Transverse colon (tissue), 4 donors: ENCODE measurements at places on chromosomes 7 and 10.
A peak's percentile ranks its signal among the peaks of the same experiment; 100 is the strongest.

DNA sequence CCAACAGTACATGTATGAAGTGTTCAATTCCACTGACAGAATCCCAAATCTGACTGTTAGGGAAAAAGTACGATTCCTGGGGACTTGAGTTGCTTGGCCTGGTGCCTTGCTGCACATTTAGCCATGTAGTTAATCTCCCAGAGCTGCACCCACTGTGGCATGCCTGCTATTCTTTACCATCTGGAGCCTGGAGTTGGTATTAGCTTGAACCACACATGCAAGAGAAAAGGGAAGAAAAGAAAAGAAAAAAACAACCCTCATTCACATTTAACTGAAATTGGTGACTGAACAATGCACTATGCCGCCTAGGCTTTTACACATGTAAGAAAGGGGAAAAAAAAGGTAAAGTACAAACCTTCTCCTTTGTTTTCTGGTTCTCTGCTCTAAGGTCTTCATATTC lies 26.1 kb downstream of the SHTN1 start:
- no peak overlapping the region for H3K27ac ChIP-seq
- H3K27me3 ChIP-seq: no peaks in the 10 kb centered on the region
- DNase-seq: no peak

DNA sequence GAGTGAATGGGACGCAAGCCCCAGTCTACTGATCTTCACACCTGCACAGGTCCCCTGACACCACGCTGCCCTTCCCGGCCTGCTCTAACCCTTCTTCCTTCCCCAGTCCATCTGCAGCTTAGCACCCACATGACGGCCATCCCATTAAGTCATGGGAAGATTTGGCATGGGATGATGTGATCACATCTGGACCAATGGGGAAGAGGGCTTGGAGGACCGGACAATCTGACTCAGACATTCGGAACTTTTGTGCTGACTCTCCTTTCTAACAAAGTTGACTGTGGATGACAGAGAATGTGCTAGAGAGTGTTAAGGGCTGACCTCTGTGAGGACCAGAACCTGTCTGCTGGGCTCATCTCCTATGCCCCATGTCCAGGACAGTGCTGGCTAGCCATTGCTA lies 15.6 kb downstream of the CXCL12 start:
- H3K4me3 ChIP-seq: no peak overlapping the region
- H3K4me1 ChIP-seq: no peaks in the 10 kb centered on the region
- no peaks in the 10 kb centered on the region for H3K36me3 ChIP-seq
- no peaks in the 10 kb centered on the region for H3K27me3 ChIP-seq
- no peak overlapping the region for H3K27ac ChIP-seq

DNA sequence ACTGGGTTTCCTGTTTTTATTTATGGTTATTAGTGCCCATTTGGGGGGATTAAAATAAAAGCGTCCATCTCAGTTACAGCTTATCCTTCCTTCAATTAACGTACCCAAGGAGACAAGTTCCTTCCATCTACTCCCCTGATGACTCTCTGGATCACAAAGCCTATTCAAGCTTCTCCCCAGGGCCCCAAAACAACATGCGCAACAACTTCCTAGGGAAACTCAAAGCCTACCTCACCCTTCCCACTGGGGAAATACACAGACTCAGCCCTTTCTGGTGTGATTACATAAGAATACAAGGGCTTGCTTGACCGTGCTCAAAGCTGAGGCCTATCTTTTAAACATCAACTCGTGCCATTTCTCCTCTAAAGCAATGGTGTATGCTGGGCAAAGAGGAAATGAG lies 112.4 kb downstream of the CDK6 start:
- H3K4me3 ChIP-seq: no peak overlapping the region
- no peak for DNase-seq
- no peaks in the 10 kb centered on the region for H3K27me3 ChIP-seq
- no peaks in the 10 kb centered on the region for H3K36me3 ChIP-seq
- H3K4me1 ChIP-seq: peaks cover 11% of the 10 kb centered on the region

DNA sequence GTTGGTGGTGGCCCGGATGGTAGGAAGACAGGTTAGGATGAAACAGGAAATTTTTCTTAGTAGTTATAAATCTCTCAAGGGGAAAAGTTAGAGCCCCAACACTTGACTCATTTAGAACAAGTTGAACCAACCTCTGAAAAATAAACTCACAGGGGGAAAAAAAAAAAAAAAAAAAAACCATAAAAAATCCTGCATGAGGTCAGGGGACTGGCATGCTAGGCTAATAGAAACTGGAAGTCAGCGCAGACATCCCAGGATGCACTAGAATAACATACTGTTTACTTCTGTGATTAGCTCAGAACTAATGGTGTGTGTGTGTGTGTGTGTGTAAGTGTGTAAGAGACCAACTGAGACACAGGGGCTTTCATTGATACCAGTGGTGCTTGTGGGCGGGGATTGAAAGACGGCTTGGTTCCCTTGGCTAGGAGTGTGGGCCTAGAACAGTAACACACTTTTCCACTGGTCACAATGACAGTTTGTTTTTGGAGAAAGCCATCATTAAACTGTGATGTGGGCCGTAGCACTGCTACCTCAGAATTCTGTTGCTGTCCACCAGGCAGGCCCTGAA lies 491.6 kb upstream of the GALNT17 start:
- no peaks in the 10 kb centered on the region for H3K27me3 ChIP-seq
- no peak for DNase-seq
- H3K4me3 ChIP-seq: no peak overlapping the region
- H3K27ac ChIP-seq: no peak overlapping the region
- no peaks in the 10 kb centered on the region for H3K4me1 ChIP-seq
- H3K36me3 ChIP-seq: no peaks in the 10 kb centered on the region

- no peaks in the 10 kb centered on the region for H3K27me3 ChIP-seq
- DNase-seq: no peak
- H3K4me3 ChIP-seq: no peak overlapping the region
These were observed 61.3 kb upstream of the BICC1 start for GRCh38 chr10:58451193-58451889.

- no peaks in the 10 kb centered on the region for H3K36me3 ChIP-seq
- H3K27ac ChIP-seq: no peak overlapping the region
- no peaks in the 10 kb centered on the region for H3K27me3 ChIP-seq
- DNase-seq: no peak
These were observed 280.2 kb downstream of the CCDC3 start for GRCh38 chr10:12721334-12721733.

- no peaks in the 10 kb centered on the region for H3K27me3 ChIP-seq
- no peak overlapping the region for H3K4me3 ChIP-seq
- no peaks in the 10 kb centered on the region for H3K36me3 ChIP-seq
- H3K27ac ChIP-seq: no peak overlapping the region
- DNase-seq: no peak
These were observed 50.0 kb downstream of the HGF start for GRCh38 chr7:81719865-81720264.

DNA sequence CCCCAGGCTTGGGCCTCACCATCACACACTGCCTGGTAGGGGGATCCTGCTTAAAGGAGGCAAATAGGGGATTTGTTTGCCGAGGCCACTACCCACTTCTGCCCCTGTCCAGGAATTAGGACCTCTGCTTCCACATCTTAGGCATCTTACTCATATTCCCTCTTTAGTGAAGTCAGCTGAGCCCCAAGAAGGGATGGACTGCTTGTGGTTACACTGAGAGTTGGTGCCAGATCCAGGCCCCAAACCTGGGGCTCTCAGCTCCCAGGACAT lies 1.6 kb upstream of the GPRIN2 start:
- H3K4me1 ChIP-seq: peaks cover 3% of the 10 kb centered on the region
- H3K36me3 ChIP-seq: no peaks in the 10 kb centered on the region
- H3K27me3 ChIP-seq: peaks cover 48% of the 10 kb centered on the region
- no peak overlapping the region for H3K27ac ChIP-seq
- DNase-seq: no peak

- H3K27me3 ChIP-seq: peaks cover 7% of the 10 kb centered on the region
- no peak overlapping the region for H3K27ac ChIP-seq
- H3K4me3 ChIP-seq: no peak overlapping the region
- no peaks in the 10 kb centered on the region for H3K4me1 ChIP-seq
These were observed 135.5 kb downstream of the SLIT1 start for GRCh38 chr10:97050205-97050745.

GRCh38 chr7:143375298-143376034 lies 5.7 kb upstream of the ZYX start:
- no peak overlapping the region for H3K4me3 ChIP-seq
- no peak for DNase-seq
- peak overlapping the region; percentile 26 for H3K27ac ChIP-seq
- H3K27me3 ChIP-seq: no peaks in the 10 kb centered on the region
- no peaks in the 10 kb centered on the region for H3K36me3 ChIP-seq

GRCh38 chr7:105745681-105746330 lies 130.6 kb downstream of the ATXN7L1 start:
- no peak for DNase-seq
- no peak overlapping the region for H3K4me3 ChIP-seq
- H3K36me3 ChIP-seq: no peaks in the 10 kb centered on the region

- no peaks in the 10 kb centered on the region for H3K27me3 ChIP-seq
- no peaks in the 10 kb centered on the region for H3K36me3 ChIP-seq
- no peak overlapping the region for H3K4me3 ChIP-seq
- DNase-seq: no peak
- H3K4me1 ChIP-seq: no peaks in the 10 kb centered on the region
- no peak overlapping the region for H3K27ac ChIP-seq
These were observed 165.0 kb downstream of the KMT2E start for GRCh38 chr7:105178928-105179541.

DNA sequence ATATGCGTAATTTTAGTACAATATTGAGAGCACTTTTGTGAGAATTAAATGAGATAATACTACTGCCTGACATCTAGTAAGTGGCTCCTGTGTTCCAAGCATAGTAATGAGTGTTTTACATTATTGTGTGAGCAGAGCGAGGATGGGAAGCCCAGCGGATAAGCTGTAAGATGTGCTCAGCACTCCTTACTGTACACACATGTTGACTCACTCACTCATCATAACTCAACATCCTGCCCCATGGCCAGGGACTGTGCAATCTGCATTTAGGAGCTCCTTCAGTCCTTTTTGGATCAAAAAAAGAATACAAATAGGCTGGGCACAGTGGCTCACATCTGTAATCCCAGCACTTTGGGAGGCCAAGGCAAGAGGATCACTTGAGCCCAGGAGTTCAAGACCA lies 72.9 kb upstream of the NEBL start:
- H3K4me1 ChIP-seq: no peaks in the 10 kb centered on the region
- no peaks in the 10 kb centered on the region for H3K36me3 ChIP-seq
- no peak for DNase-seq
- H3K4me3 ChIP-seq: no peak overlapping the region
- no peaks in the 10 kb centered on the region for H3K27me3 ChIP-seq
- no peak overlapping the region for H3K27ac ChIP-seq

DNA sequence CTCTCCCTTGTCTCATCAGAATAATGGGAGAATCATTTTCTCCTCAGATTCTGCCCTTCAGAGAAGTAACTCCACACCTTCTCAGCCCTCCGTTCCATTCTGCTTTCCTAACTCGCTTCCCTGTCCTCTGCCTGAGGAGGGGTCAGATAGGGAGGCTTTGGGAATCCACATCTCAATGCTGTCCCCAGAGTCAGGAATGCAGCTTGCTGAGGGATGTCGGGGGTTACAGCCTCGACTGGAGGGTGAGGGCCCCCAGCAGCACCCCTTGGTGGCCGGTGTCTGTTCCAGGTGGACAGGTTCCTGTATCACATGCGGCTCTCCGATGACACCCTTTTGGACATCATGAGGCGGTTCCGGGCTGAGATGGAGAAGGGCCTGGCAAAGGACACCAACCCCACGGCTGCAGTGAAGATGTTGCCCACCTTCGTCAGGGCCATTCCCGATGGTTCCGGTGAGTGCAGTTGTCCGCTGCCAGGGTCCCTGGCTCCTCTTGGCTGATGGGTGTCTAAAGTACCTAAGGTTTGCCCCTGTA lies 6.9 kb downstream of the HKDC1 start:
- no peaks in the 10 kb centered on the region for H3K36me3 ChIP-seq
- H3K4me3 ChIP-seq: no peak overlapping the region
- no peaks in the 10 kb centered on the region for H3K27me3 ChIP-seq

DNA sequence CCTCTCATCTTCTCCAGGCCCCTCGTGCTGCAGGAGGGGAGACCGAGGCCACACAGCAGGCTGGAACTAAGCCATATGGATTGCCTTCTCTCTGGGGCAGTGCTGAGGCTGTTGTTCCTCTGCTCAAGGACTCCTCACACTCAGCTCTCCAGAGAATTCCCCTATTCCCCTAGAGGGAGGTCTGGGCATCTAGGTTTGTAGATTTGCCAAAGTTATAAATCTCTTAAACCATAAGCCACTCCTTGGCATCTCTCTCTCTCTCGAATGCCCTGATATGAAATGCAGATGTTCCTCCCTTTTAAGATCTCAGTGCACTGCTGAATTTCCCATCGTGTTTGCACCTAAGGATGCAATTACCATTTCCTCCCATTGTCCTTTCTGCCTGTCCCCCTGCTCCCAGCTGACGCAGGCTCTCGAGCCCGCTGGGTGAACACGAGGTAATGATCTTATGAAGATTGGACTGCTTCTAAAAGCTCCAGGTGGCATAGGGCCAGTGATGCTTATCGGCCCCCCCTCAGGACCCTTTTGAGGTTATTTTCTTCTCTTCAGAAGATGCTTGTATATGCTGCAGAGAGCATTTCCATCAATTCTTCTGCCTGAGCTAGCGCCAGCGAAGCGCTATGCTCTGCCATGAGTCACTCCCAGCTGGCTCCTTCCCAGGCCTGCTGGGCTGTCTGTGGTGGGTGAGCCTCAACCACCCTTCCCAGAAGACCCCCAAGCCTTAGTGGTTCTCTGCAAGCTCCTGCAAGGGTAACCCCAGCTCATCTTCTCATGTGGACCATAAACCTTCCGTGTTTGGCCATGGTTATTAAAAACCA lies 41.6 kb upstream of the AQP1 start:
- no peak overlapping the region for H3K4me3 ChIP-seq
- no peaks in the 10 kb centered on the region for H3K36me3 ChIP-seq
- H3K27me3 ChIP-seq: no peaks in the 10 kb centered on the region
- H3K27ac ChIP-seq: no peak overlapping the region
- no peaks in the 10 kb centered on the region for H3K4me1 ChIP-seq

- no peaks in the 10 kb centered on the region for H3K27me3 ChIP-seq
- H3K4me1 ChIP-seq: no peaks in the 10 kb centered on the region
- no peak overlapping the region for H3K27ac ChIP-seq
- no peak for DNase-seq
These were observed 521.4 kb downstream of the ANKRD7 start for GRCh38 chr7:118745927-118746326.

DNA sequence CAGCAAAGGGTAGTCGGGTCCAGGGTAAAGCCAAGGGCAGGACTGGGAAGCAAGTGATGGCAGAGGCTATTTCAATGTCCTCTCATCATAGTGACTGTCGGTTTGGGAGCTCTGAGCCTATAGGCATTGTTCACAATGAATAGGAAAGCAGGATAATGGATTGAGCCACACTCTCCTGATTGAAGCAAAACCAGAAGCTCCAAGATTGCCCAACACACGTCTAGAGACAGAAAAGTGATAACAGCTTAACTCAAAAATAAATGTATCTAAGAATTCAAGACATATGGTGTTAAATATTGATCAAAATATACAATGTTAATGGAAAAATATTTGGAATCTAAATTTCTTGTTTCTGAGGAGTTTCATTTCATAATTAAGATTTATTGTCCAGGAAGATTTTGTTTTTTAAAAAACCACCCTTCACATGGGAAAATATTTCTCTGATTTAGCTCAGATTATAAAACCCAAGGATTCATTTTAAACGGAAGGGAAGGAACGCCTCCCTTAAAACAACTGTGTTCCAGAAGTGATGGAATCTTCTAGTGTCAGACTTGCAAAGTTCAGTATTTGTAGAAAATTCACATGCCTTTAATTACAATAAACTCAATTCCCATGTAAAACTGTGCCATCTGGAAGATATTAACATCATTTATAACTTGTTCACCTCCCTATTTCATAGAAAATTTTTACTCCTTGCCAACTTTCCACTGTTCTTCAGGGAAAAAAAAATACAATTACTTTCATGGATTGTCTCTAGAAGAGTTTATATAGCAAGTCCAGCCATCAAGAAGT lies 54.5 kb downstream of the NRP1 start:
- no peaks in the 10 kb centered on the region for H3K36me3 ChIP-seq
- DNase-seq: no peak
- H3K27ac ChIP-seq: no peak overlapping the region
